ENCODE measurements at places on chromosomes 4 and X.

GRCh38 chr4:104507112-104507511 lies 12.4 kb upstream of the CXXC4 start:
- DNase-seq: no peak

DNA sequence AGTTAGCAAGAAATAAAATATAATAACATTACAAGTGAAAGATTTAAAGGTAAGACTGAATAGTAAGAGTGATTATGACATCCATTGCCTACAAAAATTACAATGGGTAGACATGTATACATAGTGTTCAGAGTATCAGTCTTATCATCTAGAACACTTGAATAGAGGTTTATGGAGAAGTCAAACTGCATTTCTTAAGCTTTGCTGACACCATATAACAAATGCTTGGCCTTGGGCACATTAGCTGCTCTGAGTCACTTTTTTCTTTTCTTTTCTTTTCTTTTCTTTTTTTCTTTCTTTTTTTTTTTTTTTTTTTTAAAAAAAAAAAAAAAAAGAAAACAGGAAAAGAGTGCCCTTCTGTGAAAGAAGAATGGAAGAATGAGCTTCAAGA lies 220.0 kb downstream of the SPCS3 start:
- no peak for DNase-seq

- no peak for DNase-seq
Measured at GRCh38 chr4:38024206-38024509, 64.0 kb downstream of the PTTG2 start.

DNA sequence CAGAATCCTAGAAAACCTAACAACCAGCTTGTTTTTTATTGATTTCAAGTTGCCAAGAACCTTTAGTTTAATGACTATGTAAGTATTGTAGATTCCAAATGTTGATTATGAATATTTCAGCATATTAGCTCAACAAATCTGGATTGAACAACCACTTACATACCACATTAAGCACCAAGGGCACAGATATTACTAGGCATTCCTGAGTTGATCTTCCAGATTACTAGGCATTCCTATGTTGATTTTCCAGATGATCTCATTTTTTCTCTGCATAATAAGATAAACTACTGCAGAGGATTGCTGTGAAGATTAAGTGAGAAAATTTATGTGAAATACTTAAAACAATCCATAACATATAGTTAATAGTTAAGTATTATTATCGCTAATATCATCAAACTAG lies 17.4 kb upstream of the DCAF8L1 start:
- no peak for DNase-seq

DNA sequence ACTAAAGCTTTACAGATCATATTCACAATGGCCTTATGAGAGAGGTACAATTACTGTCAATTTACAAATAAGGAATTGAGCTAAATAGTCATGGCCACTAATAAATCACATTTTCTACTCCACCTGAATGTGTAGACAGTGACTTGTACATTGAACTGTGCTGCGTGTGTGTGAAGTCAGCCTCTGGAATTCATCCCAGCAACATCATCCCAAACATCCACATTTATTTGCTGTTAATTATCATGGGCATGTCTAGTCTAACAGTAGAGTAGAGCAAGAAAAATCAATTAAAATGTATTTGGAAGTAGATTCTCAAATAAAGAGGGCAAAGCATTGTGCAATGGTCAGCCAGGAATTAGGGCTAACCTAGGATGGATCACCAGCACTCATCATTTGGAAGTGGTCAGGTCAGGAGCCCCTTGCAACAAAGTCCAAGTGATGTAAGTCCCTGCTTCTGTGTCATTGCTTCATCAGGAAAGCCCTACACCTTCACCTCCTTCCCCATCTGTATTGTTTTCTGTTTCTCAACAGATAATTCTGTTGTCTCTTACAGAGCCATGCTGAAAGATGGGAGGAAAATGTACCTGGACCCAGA lies 4.8 kb upstream of the PF4V1 start:
- DNase-seq: no peak

DNA sequence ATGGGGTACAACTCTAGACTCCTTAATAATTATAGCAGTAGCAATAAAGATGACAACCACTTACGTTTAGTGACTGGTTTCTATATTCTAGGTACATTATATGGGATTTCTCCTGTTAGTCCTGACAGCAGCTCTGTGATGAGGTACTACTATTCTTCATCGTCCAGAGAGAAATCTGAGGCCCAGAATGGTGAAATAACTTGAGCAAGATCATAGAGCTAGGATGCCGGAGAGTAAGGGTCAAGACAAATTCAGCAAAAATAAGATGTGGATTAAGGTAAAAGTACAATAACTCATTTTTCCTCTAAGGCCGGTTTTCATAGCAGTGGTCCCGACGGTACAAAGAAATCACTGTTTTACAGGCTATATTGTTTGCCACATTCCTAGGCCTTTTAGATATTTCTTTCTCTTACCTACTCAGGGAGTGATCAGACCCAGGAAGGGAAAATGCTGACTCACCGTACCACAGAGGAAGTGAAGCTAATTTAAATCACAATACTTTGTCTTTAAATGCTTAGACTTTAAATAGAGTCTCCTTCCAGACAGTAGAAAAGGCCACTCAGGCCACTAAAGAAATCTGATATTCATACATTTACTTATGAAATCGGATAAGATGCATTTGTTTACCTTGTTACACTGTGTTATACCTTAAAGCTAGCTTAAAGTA lies 2023.0 kb upstream of the AGA start:
- DNase-seq: no peak

GRCh38 chrX:134181275-134181660 lies 55.7 kb upstream of the CCDC160 start:
- no peak for DNase-seq

DNA sequence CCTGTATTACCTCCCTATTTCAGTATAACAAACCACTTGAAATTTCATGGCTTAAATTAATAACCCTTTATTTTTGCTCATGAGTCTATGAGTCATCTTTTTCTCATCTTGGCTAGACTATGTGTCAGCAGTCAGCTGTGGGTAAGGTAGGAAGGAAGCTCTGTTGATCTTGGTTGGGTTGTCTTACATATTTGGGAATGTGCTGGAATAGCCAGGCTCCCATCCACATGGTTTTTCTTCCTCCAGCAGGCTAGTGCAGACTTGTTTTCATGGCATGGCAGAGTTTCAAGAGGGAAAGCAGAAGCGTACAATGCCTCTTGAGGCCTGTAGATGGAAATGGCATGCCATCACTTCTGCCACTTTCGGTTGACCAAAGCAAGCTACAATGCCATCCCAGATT lies 89.7 kb downstream of the LINC00632 start:
- no peak for DNase-seq

GRCh38 chr4:30535255-30535654 lies 184.9 kb upstream of the PCDH7 start:
- no peak for DNase-seq

GRCh38 chrX:124530803-124531202 lies 184.4 kb downstream of the SH2D1A start:
- DNase-seq: no peak

DNA sequence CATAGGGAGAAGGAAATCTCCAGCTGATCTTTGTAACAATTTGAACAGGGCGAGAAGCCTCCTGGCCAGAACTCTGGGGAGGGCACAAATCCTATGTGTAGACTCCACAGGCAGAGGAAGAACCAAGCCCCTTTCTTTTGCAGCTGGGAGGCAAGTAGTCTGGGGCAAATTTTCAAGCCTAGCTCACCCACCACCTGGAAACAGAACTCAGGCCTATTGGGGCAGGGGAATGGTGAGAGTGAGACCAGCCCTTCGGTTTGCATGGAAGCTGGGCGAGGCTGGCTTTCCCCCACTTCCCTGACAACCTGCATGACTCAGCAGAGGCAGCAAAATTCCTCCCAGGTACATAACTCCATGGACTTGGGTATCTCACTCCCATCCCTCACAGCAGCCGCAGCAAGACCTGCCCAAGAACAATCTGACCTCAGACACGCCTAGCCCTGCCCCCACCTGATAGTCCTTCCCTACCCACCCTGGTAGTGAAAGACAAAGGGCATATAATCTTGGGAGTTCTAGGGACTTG lies 138.2 kb downstream of the EMCN start:
- no peak for DNase-seq

DNA sequence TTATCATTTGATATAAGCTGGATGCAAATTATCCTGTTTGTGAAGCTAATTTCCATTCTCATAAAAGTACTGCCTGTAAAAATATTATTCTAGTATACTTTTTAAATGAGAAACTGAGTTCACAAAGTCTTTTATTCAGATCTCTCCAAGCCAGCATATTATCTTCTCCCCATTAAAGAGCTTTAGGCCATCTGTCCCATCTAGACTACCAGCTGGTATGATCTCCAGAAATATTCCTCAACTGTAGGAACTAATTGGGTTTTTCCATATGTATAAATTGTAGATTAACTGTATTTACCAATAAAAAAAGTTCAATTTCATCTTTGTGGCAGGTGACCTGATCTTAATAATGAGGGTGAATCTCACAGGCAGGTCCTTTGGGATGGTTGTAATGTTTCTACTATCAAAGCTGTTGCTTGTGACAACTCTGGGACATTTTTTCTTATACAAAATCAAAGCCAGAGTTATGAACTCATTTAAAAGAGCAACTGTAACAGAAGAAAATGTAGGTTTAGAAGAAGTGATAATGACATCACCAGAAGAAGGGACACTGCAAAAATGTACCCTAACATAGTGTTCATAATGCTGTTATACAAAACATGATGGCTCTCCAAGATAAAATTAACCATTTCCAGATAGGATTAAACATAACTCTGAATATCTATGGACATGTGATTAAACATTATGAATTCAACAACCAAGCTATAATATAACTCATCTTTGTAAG lies 132.8 kb downstream of the KCNIP4 start:
- DNase-seq: no peak

- no peak for DNase-seq
Measured at GRCh38 chr4:174316546-174316945, 32.8 kb downstream of the CEP44 start.

DNA sequence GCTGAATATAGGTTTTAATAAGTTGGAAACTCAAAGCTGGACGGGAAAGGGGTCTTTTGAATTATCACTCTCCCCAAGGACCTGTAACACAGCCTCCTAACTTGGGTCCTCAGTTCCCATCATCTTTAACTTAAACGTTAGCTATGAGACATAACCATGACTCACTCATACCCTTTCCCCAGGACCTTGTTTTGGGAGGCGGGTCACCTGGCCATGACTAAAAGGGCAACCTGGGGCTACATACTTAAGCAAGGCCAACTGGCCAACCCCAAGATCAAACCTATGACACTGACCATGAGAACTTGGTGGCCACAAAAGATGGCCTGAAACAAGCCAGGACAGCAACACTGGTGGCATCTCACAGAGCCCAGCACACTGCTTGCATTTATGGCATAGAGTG lies 89.0 kb downstream of the SH3KBP1 start:
- no peak for DNase-seq

GRCh38 chrX:154797006-154797405 lies 8.3 kb downstream of the MPP1 start:
- DNase-seq: no peak

DNA sequence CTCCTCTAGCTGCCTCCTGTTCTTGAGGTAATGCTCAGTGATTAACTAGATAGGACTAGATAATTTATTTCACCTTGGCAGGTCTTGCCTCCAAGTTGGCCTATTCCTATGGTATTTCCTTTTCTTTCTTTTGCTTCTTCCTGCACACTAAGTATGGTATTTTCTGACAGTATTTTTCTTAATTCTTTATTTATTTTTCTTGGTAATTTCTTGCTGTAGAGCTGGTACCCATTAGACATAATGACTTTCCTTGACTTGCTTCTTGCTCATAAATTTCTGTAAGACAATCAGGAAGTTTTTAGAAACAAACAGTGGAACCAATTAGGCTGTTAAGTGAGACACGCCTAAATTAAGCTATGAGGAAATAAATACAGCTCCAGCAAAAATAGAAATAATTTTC lies 9.5 kb downstream of the RAB9A start:
- no peak for DNase-seq

DNA sequence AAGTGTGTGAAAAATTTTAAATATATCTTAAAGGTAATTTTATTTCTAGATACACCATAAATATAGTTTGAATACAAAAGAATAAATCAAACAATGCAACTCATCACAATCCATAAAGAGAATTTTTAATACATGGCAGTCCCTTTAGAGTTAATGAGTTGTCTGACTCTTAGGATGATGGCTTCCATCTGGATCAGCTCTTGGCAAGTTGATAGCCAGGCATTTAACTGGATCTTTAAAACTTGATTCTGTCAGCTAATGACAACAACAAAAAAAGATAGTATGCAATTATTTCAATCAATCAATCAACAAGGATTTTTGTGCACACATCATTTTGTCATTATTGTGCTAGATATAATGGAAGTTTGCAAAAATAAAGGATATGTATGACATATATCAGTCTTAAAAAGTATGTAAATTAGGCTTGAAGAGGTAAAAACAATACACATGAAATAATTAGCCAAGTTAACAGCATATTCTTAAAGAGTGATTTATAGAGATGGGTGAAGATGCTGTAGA lies 174.9 kb upstream of the PCDH18 start:
- DNase-seq: no peak

DNA sequence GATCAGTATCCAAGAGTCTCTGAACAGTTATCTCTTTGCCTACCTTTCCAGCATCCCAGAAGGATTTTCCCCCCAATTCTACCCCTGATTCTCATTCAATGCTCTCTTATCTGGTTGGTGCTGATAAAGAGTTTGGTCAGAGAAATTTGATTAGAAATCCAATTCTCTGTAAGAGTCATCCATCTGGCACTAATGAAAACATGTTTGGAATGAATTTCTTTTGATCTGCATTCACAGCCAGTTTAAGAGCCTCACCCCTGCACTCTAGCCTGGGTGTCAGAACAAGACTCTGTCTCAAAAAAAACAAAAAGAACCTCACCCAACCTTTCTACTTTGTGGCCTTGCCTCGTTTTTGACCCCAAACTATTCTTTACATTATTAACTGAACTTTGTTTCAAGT lies 122.1 kb downstream of the MANBA start:
- DNase-seq: no peak

GRCh38 chr4:152862608-152863007 lies 73.5 kb upstream of the FHDC1 start:
- DNase-seq: no peak

DNA sequence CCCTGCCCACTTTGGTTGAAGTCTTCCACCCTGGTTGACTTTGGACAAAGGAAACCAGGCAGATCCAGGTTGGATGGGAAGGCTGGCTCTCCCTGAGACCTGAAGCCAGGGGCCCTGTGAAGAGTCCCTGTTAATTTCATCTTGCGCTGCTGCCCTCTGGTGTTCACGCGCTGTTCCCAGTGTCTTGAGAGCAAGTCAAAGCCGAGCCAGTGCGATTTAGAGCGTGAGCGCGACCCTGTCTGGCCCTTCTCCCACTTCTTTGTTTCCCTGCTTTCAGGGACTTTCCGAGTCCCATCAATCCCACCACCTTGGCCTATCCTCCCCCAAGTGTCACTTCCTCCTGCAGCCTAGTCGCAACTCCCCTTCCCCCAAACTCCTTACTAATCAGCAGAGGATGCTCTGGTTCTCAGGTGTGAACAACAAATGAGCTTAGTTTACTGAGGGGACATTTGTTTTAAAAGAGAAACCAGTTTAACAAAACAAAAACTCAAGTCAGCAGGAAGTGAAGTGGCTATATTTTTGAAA lies 25.8 kb upstream of the CHRNA9 start:
- DNase-seq: peak; percentile 82

- no peak for DNase-seq
Measured at GRCh38 chrX:151346931-151347543, 50.0 kb upstream of the VMA21 start.

Measured in right renal pelvis (tissue), 4 donors.